Urinary bladder (tissue), 4 donors: ENCODE measurements at places on chromosomes 7 and 10. TPM values are rescaled to one million over a fixed set of nuclear protein-coding genes. Genes with fewer than 3 reads are reported as not detected.

DNA sequence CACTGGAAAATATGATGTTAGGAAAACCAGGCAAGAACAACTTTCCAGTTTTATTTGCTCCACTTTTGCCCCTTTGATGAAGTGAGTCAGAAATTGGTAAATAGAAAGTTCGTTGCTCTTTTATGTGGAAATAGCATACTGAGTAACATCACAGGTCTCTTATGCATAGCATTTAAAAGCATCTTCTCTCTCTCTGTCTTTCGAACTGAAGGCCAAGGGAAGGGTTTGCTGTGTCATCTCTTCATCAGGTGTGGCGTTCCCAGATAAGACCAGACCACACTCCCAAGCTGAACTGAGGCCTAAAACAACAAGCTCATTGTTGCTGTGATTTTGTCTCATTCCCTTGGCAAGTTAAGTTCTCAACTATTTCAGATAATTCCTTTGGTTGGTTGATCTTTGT lies 131.8 kb upstream of the GRB10 start:
- DNase-seq: no peak

Gene GNGT1
- total RNA-seq: 0.95 TPM

Gene TLL2
- total RNA-seq: 0.90 TPM

Gene OPN4
- total RNA-seq: not detected

DNA sequence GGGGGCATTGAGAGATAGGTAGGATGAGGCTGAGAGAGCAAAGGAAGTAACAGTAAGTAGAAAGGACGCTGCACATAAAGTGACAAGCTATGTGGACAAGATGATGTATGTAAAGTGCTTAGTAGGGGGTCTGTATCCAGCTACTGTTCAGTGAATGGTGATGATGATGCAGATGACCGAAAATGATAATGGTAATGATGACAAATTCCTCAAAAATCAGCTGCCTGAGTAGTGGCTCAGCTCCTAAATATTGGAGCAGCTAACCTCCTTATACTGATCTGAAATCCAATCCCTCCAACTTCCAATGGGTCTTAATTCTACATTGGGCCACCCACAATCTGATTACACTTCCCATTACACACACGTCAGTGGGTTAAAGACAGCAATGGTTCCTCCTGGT lies 27.1 kb upstream of the KCNMA1 start:
- DNase-seq: no peak

DNA sequence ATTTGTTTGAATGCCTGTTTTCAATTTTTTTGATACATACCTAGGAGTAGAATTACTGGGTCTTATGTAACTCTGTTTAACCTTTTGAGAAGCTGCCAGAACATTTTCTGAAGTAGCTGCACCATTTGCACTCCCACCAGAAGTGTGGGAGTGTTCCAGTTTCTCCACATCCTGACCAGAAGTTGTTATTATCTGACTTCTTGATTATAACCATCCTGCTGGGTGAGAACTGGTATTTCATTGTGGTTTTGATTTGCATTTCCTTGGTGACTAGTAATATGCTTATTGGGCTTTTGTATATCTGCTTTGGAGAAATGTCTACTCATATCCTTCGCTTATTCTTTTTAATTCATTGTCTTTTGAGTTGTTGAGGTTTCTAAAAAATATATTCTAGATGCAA lies 117.2 kb upstream of the GLCCI1 start:
- no peak for DNase-seq

GRCh38 chr7:63071396-63071795 lies 927.3 kb upstream of the ZNF722 start:
- DNase-seq: no peak

Gene MYO1G
- 1.8 TPM for total RNA-seq

DNA sequence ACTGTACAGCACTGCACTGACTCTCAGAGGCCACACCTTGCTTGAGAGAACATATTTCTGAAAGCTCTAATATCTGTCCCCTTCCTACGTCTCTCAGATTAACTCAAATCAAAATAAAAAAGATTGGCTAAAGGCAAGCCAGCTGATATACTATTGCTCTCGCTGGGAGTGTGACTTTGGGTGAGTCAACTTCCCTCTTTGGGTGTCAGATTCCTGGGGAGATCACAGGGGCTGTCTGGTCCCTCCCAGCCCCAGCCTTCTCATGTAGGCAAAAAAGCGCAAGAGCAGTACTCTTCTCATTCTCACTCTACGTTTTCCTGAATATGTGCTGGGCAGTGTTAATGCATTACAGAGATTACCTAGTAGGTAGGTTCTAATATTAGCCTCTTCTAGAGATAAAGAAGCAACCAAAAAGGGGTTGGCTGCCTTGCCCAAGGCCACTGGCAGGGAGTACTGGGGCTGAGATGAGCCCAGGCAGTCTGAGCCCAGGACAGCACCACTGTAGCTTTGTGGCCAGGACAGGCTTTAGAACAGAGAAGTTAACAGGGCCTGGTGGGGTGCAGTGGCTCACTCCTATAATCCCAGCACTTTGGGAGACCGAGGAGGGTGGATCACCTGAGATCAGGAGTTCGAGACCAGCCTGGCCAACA lies 9.1 kb upstream of the DENND2A start:
- no peak for DNase-seq

Gene C10orf71
- 0.37 TPM for total RNA-seq

DNA sequence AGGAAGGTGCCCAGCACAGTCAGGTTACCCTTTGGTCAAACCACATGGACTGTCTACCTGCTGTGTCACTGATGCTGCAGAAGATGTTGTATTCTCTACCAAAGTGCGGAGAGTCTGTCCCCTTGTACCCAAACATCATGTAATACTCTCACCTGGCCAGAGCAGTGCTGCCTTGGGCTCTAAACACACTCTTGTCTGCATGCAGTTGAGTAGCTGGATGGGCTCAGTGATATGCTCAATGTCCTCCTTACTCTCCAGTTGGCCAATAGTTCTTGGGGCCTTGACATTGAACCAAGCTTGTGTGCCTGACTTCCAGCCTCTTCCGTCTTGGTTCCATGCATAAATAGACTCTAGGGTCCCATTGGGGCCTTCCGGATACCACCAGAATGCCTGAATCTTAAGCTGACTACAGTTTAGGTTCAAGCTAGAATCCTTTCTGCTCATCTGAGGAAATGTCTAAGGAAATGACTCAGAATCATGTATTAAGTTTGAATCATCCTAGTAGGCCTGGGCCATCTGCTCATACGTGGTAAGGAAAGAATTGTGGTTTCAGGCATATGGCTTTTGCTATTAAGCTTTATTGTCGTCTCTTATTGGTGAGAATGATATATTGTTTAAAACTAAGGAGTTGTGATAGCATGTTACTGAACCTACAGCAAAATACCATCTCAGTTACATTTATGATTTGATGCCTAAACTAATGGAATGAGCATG lies 118.0 kb downstream of the OTUD1 start:
- no peak for DNase-seq

Gene INSYN2A
- 8.8 TPM for total RNA-seq

Gene ZNF716
- not detected for total RNA-seq

GRCh38 chr7:27901028-27901760 lies 161.2 kb downstream of the TAX1BP1 start:
- DNase-seq: no peak

DNA sequence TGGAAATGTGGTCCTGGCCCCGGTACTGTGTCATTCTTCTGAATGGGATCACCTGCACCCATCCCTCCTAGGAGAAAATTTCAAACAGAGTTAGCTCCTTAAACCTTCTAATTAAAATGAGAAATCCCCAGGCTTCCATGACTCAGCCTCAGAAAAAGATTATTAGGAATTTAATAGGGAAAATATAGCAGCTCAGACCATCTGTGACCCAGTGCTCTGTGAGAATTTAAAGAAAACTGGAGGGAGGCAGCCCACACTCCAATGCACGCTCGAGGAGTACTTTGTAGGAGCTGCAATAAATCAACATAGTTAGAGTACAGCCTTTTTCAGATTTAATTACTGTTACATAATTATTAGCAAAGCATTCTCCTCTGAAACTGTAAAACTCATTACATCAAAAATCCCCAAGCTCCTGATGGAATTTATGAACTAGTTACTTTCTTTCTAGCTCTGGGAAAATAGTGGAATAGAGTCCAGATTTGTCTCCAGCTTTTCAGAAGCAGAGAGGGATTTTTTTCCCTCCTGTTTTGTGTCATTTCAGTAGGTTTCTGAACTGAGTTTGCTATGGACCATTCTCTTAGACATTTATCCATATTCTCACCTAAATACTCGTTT lies 30.1 kb downstream of the NEUROD6 start:
- no peak for DNase-seq

DNA sequence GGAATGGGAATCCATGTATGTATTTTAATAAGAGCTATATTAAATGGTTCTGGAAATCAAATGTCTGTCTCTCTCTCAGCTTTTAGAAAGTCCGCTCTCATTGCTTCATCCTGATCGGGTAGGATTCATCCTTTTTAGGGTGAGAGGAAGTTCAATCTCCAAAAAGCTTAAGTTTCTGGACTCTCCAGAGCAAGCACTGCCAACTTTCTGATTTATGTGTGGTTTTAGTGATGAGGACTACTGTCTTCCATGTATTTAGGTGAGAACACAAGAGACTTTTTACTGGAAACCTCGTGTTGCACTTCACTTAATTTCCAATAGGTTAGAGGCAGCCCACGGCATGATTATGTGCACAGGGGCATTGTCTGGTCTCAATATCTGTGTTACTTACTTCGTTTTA lies 267.9 kb downstream of the SUGCT start:
- DNase-seq: no peak

DNA sequence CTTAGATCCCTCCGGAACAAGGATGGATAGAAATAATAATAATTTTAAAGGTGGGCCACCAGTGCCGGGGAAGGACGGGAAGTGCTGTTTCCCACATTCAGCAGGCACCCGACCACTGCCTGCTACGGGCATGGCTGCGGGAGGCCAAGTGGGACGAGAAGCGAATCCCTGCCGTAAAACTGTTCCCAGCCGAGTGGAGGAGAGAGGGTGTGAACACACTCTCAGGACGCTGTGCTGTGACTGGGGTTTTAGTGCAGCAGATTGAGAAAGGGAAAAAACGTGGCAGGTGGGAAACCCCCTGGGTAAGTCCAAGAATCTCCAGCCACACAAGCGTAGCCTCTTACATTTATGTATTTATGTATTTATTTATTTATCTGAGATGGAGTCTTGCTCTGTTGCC lies 158.8 kb downstream of the DNAJB6 start:
- DNase-seq: no peak

- no peak for DNase-seq
These were observed 19.3 kb downstream of the LSM5 start for GRCh38 chr7:32470871-32471270.

DNA sequence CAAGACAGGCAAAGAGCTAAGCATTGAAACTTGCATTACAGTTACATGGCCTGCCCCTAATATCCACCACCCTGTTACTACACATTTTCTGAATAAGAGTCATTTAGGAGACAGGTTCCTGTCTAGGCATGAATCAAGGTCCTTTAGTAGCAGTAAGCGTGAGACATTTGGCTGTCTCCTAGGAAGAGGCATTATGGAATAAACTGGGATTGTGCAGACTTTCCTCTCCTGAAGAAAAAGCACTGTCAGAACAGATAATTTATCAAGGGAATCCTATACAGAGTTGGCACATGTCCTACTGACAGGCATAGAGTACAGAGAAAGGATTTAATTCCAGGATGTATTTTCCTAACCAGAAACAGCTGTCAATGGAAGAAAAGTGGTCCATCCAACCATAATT lies 111.9 kb downstream of the INHBA start:
- no peak for DNase-seq

Gene PRPS1L1
- total RNA-seq: not detected

DNA sequence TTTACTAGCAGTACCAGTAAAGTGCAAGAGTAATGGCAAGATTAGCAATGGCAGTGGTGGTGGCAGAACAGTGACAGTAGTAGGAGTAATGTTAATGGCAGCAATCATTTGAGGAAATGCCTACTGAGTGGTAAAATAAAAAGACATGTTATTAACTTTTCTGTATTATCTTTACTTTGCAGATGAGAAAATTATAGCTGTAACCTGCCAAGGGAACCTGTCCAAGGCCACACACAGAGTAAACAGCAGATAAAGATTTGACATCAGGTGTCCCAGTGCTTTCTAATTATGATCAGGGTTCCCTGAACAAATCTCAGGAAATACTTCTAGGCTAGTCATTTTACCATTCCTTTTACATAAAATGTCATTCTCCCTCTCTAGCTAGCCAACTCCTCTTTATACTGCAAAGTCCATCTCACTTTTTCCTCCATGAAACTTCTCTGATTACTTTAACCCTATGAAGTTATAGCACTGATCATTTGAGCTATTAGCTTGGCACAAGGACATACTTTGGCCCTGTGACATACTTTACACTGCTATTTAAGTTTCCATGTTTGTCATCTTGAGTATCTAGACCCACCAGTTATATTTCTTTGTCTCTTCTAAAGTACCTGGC lies 219.1 kb downstream of the TAX1BP1 start:
- no peak for DNase-seq

- no peak for DNase-seq
These were observed 146.6 kb downstream of the BMS1 start for GRCh38 chr10:42929236-42929635.

GRCh38 chr7:66867198-66867790 lies 53.7 kb upstream of the TMEM248 start:
- no peak for DNase-seq

- DNase-seq: no peak
These were observed 148.0 kb downstream of the LRRN3 start for GRCh38 chr7:111238886-111239285.

Gene DNAH11
- total RNA-seq: 0.32 TPM

- DNase-seq: no peak
These were observed 89.4 kb upstream of the MTPN start for GRCh38 chr7:136066304-136067143.

- no peak for DNase-seq
These were observed 10.9 kb downstream of the NPFFR1 start for GRCh38 chr10:70272925-70273316.
